ENCODE measurements at places on chromosomes 6 and 20.
A peak's percentile ranks its signal among the peaks of the same experiment; 100 is the strongest.

DNA sequence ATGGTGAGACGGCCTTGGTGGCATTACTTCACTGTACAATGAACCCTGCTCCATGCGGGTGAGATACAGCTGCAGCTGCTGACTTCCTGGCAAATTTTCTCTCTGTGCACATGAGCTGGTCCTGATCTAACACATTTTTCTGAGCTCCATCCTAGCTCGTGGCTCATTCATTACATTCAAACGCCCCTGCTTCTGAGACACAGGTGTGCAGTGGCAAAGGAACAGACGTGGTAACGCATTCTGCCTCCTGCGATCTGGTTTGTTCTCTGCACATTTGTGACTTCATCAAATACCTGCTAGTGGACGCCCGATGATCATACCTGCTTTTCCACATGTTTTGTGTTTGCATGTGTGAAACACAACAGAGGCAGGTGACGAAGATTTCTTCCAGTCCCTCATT is 189.6 kb upstream of the PDE10A start:
- DNase-seq: no peak

DNA sequence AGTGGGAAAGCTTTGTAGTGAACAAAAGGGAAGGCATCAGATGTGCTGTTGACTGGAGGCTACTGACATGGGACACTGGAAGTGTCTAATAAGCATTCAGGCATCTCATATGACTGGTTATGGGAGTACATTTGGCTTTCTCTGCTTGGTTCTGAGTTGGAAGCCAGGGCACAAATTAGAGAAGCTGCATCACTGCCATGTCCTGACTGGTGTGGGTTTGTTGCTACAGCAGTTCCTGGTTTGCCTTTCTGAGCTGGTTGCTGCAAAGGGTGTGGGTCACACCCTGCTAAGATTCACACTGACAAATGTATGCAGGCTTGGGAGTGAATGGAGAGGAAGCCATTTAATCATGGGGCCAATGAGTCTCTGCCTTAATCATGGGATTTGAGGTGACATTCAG is 36.2 kb upstream of the NANP start:
- DNase-seq: no peak

- DNase-seq: peak; percentile 36
Observed at GRCh38 chr6:74409447-74409846, 713.4 kb downstream of the CD109 start.

- DNase-seq: no peak
Observed at GRCh38 chr6:70385901-70386300, 27.4 kb upstream of the FAM135A start.

DNA sequence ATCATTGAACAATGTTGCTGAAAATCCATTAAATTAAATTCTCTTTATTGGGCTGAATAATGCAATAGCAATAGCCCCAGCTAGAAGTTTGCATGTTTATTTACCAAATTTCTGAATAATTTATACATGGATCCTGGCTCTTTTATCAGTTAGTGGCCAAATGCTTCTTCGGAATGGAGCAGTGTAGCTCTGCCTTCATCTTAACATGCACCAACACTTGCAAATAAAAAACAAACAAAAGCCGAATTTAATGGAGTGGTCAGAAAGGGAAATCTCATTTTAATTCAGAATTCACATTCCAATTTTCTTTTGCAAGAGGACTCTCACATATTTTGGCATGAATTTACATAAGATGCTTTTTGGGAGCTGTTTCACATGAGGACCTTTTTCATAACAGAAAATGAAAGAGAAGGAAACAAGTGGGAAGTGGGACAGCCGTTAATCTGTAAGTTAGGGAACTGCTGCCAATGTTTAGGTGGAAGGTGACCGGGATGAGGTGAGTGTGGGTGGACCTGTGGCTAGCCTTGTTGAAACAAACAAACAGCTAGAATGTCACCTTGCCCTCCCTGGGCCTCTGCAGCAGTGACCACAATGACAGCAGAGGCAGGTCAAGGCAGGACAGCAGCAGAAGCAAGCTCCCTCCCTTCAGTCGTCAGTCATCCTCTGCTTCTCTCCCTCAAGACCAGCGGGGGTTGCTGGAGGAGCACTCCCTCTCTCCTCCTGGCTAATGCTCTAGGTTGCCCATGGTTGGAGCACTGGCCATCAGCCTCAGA is 73.2 kb downstream of the INSM1 start:
- no peak for DNase-seq

GRCh38 chr20:43789593-43789992 is 62.8 kb upstream of the GTSF1L start:
- no peak for DNase-seq

GRCh38 chr20:64194269-64194668 is 30.0 kb downstream of the MYT1 start:
- DNase-seq: no peak

GRCh38 chr6:16403831-16404230 is 165.4 kb downstream of the GMPR start:
- no peak for DNase-seq

DNA sequence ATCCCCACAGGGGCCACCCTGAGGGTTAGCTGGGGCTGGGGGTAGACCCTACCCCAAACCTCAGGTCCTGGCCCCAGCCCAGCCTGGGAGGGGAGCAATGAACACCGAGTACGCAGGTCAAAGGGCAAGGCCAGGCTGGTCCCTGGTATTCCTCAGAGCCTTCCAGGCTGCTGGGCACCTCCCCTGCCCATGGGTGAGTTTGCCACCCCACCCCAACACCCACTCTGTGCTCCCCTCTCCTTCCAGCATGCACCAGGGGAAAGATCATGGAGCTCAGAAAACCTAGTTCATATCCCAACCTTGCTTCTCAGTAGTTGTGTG is 103.9 kb upstream of the FOXP4 start:
- no peak for DNase-seq

DNA sequence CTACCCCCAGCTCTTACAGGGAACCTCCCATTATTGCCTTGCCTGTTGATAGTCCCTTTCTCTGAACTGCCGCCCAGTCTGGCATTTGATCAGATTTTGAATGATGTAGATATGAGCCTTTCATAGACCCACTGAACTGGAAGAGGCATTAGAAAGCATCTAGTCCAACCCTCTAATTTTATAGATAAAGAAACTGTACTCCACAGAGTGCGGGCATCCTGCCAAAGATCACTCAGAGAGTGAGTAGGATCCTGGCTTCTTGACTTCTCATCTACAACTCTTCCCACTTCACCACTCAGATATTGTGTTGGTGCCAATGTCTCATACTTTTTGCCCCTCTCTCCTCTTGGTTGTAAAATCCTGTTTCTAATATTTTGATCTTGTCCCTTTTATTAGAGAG is 179.2 kb upstream of the BMP2 start:
- DNase-seq: no peak

- DNase-seq: peak; percentile 10
Observed at GRCh38 chr6:104771258-104771832, 88.4 kb downstream of the HACE1 start.

GRCh38 chr6:166343150-166343487 is 774 bp upstream of the SFT2D1 start:
- DNase-seq: peak; percentile 28

- DNase-seq: no peak
Observed at GRCh38 chr6:121142093-121142492, 192.2 kb downstream of the TBC1D32 start.

GRCh38 chr20:8657664-8658063 is 411.2 kb upstream of the PLCB4 start:
- no peak for DNase-seq

GRCh38 chr6:29887819-29888776 is 54.2 kb upstream of the HLA-A start:
- no peak for DNase-seq

DNA sequence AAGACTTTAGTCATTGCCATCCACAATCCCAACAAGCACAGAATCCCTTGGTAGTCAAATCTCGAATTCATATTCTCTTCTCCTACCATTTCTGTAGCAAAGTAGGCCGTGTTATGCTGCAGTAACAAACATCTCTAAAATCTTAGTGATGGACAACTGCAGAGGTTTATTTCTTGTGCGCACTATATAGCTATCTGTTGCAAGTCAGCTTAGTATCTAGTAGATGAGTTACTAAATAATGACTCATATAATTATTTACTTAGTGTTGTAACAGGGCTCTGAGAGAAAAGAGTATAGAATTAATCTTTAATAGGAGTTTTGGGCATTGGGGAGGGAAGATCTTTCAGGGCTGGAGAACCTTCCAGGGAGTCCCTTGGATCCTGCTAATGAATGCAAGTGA is 73.3 kb downstream of the CAP2 start:
- DNase-seq: peak; percentile 16

DNA sequence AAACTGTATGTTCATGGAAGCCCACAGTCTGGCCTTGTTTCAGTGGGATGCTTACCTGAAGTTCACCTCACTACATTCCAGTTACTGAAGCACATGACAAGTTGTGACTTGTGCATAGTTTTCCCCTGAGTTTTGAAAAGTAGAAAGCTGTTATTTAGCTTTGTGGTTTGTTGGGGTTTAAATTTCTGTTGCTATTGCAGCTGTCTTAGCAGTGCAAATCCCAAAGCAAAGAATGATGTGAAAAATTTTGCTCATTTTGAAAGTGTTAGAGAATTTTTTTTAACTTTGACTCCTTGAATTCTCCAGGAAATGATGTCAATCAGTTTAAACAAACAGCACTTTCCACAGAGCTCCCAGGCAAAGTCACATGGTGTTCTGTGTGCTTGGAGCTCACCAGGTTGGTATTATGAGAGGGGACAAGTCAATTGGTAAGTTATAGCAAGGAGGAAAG is 268.4 kb downstream of the ADGRG6 start:
- DNase-seq: peak; percentile 40

DNA sequence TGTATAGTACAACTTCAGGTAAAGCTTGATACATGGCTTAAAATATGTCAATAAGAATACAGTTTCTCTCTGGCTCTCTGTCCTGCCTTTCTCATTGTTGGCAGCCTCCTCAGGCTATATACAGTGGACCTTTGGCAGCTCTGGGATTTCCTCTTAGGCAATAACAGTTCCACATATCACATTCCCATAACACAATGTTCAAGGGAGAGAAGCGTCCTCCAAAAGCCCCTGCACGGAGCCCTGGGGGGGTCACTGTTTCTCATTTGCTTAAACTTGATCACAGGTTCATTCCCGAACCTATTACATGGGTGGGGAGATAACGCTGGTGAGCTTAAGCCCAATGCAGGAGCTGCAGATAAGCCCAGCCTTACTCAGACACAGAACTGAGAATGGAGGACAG is 4.4 kb upstream of the FLRT3 start:
- no peak for DNase-seq

All from HepG2 (cell line).